Astrocyte (in vitro differentiated cells and primary cell): ENCODE measurements at places on chromosomes 4 and X. TPM values are rescaled to one million over a fixed set of nuclear protein-coding genes. Genes with fewer than 3 reads are reported as not detected.

Gene EGFL6
- 0.18 TPM in 1 of 2 replicates, not detected in the other for total RNA-seq

Gene SCD5
- total RNA-seq, result 61.7 and 63.1 TPM in 2 replicates

Gene CTAG1A
- total RNA-seq, result not detected in 2 replicates

Gene CT45A1
- total RNA-seq, result not detected in 2 replicates

DNA sequence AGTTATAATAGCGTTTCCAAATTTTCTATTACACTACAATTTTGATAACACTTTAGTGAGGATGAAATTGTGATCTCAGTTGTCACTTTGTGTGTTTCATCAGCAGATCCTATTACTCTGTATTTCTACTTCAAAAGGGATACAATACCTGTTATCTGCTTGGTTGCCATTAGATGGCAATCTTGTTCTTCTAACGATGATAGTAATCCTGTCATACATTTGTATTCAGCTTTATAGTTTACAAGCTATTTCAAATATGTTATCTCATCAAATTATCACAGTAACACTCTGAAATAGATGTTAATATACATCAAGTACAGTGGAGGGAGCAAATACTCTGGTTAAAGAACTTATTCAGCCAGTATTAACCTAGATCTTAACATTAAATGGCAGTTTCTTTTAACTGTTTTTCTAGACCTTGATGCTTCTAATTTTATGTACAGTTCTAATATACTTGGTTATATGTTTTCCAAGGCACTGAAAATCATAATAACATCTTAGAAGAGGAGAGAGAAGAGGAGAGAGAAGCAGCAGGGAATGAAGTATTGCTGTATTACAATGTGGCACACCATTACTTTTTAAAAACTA lies 292.0 kb downstream of the CCSER1 start:
- peak; percentile 16 for DNase-seq

GRCh38 chr4:109027016-109027500 lies 264.2 kb upstream of the ETNPPL start:
- no peak for DNase-seq

- peak; percentile 88 for DNase-seq
Observed at GRCh38 chrX:31546126-31546525, 474.3 kb upstream of the FTHL17 start.

GRCh38 chr4:150007512-150007911 lies 70.7 kb upstream of the DCLK2 start:
- peak; percentile 90 for DNase-seq

DNA sequence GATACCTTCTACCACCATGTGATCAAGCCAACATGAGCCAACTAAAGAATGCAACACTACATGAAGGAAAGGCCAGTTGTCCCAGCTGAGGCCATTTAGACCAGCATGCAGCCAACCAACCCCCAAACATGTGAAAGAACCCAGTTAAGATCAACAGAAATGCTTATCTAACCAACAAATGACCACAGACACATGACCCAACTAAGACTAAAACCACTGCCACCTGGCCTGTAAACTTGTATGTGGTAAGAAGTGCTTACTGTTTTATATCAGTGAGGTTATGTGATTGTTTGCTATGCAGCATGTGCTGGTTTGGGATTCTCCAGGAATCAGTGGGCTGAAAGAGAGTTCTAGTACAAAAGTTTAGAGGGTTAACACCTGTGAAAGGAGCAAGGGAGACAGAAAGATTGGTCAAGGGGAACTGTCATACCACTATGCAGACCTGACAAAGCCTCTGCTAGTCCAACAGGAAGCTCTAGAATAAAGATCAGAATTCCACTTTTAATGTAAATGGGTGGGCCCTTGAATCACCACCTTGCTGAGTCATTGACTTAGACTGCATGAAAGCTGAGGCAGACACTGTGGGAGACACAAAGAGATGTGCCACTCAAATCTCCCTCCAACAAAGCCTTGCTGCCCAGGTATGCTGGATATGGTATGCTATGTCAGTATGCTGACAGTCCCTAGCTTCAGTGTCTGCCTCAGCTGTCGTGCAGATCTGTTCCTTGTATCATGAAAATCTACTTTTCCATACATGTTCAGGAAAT lies 6.1 kb upstream of the SH3D19 start:
- peak; percentile 74 for DNase-seq

GRCh38 chr4:110926841-110927400 lies 304.0 kb upstream of the PITX2 start:
- no peak for DNase-seq

DNA sequence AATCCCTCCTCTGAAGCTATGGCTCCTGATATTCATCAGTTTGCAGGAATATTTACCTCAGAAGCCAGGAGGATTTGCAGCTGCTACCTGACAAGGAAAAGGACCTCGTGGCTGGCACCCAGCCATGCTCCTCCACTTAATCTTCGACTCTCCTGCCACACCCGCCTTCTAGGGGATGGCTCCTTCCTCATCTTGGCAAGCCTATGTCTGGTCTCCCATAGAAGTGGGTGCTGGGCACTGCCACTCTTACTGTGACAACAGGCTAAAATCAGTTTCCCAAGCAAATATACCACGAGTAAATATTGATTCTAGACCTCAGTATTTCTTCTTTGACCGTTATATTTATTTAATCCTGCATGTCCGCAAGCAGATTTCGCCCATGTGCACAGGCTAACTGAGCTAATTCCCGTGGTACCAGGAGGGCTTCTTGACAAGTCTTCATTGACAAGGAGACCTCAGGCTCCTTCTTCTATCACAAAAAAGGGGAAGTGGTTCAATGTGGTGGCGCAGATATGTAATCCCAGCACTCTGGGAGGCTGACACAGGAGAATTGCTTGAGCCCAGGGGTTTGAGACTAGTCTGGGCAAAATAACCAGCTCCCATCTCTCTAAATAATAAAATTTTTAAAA lies 52.6 kb upstream of the DCTD start:
- no peak for DNase-seq

DNA sequence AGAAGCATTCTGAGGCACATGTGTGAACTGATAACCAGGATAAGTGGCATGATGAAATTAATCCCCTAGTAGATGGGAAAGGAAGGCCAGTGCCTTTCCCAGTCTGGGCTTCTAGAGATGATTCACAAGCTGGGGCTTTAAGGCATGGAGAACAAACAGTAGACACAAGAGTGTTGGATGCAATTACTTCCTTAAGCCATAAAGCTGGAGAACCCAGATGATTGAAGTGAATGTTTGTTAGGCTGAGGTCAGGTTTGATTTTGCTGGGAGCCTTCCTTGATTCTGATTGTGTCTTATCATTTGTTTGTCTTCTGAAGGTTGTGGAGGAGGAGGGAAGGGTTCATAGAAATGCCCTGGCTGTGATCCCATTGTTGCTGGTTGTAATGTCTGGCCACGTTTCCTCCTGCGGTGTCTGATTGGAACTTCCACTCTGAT lies 125.2 kb downstream of the NHS start:
- peak; percentile 89 for DNase-seq

DNA sequence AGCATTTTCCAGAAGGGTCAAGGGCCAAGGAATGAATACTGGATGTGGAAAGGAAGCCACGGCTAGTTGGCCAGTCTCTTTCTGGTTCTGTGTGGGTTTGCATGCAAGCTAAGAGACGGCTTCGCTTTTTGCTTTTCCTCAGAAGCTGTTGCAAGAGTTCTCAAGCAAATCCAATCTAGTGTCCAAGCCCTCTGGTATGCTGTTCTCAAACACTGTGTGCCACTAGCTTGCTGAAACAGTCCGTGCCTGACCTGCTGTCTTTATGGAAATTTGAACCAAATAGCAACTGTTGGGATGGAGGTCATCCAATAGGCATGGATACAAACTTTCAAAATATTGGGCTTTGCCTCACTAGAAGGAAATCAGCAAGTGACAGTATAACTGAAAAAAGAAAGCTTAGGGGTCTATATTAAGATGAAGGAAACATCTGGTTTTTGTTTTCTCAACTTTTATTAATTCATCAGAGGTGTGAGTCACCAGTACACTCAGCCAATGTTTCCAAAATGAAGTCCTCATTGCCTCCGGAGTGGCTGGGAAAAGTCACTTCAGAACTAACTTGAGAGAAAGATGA lies 70.5 kb downstream of the SLC9A6 start:
- peak; percentile 69 for DNase-seq
